ENCODE measurements at places on chromosomes 5 and 9. TPM values are rescaled to one million over a fixed set of nuclear protein-coding genes. Genes with fewer than 3 reads are reported as not detected.

FRMD3 gene
- total RNA-seq = 0.68 TPM

IFNA21 gene
- total RNA-seq = not detected

CYLC2 gene
- total RNA-seq = not detected

SLC6A19 gene
- total RNA-seq = not detected

TEK gene
- not detected for total RNA-seq

FAM153A gene
- total RNA-seq = 6.7 TPM

POU5F2 gene
- 0.49 TPM for total RNA-seq

ECM2 gene
- total RNA-seq = not detected

- no peak for DNase-seq
- H3K4me1 ChIP-seq = peaks cover 62% of the 10 kb centered on the region
- H3K36me3 ChIP-seq = peaks cover 8% of the 10 kb centered on the region
- H3K4me3 ChIP-seq = no peak overlapping the region
- no peaks in the 10 kb centered on the region for H3K27me3 ChIP-seq
Measured at GRCh38 chr5:151077419-151077818, 3.4 kb downstream of the TNIP1 start.

- no peaks in the 10 kb centered on the region for H3K27me3 ChIP-seq
- DNase-seq = no peak
- H3K36me3 ChIP-seq = no peaks in the 10 kb centered on the region
- H3K4me1 ChIP-seq = peaks cover 7% of the 10 kb centered on the region
Measured at GRCh38 chr9:5263351-5264218, 32.4 kb downstream of the INSL4 start.

- H3K4me3 ChIP-seq = no peak overlapping the region
- no peaks in the 10 kb centered on the region for H3K4me1 ChIP-seq
- no peak overlapping the region for H3K27ac ChIP-seq
- H3K36me3 ChIP-seq = no peaks in the 10 kb centered on the region
- no peak for DNase-seq
Measured at GRCh38 chr9:12604164-12604821, 88.9 kb upstream of the TYRP1 start.

DNA sequence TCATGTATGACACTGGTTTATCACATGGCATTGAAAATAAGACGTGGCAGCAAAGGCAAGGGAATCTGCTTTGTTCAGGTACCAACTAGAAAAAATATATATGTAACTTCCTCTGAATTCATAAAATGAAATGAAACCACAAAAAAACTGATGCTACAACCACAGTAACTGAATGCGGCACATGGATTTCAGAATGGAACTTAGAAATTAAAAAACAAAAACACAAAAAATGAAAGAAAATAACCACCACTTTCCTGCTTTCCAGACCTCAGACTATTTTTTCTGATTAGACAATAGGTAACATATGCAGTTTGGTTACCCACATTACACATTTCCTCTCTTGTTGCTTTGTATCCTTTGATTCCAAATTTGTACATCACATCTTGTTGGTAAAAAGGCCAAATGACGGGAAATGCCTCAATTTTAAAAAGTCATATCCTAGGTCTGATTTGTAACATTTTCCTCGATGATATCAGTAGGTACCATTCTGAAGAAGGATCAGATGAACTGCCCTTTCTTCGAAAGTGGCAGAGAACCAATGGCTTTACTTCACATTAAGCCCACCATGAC lies 18.1 kb upstream of the PDCL start:
- no peaks in the 10 kb centered on the region for H3K27me3 ChIP-seq
- H3K36me3 ChIP-seq = peaks cover 10% of the 10 kb centered on the region
- H3K4me3 ChIP-seq = no peak overlapping the region
- no peak overlapping the region for H3K27ac ChIP-seq
- H3K4me1 ChIP-seq = peaks cover 24% of the 10 kb centered on the region

DNA sequence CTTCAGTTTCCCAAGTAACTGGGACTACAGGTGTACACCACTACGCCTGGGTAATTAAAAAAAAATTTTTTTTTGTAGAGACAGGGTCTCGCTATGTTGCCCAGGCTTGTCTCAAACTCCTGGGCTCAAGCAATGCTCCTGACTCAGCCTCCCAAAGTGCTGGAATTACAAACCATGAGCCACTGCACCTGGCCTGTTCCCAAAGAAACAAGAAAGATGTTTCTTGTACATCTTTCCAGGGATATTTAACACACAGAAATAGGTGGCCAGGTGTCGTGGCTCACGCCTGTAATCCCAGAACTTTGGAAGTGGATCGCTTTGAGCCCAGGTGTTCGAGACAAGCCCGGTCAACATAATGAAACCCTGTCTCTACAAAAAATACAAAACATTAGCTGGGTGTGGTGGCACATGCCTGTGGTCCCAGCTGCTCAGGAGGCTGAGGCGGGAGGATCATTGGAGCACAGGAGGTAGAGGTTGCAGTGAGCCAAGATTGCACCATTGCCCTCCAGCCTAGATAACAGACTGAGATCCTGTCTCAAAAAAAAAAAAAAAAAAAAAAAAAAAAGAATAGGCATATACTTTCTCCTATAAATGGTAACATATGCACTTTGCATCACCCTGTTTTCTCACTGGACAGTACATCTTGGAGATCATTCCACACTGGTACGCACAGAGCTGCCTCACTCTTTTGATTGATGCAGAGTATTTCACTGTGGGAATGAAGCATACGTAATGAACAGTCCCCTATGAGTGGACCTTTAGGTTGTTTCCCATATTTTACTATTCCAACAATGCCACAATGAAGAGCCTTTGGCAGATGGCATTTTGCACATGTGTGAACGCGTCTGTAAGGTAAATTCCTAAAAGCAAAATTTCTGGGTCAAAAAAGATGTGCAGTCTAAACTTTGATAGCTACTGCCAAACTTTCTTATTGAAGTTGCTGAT lies 2.0 kb upstream of the GRHPR start:
- no peaks in the 10 kb centered on the region for H3K36me3 ChIP-seq
- no peak for DNase-seq
- peaks cover 21% of the 10 kb centered on the region for H3K4me1 ChIP-seq
- no peaks in the 10 kb centered on the region for H3K27me3 ChIP-seq
- H3K27ac ChIP-seq = no peak overlapping the region
- no peak overlapping the region for H3K4me3 ChIP-seq

- no peak overlapping the region for H3K4me3 ChIP-seq
- no peak for DNase-seq
- H3K36me3 ChIP-seq = no peaks in the 10 kb centered on the region
- H3K4me1 ChIP-seq = no peaks in the 10 kb centered on the region
- no peaks in the 10 kb centered on the region for H3K27me3 ChIP-seq
- H3K27ac ChIP-seq = no peak overlapping the region
Measured at GRCh38 chr5:31581498-31582099, 49.5 kb downstream of the C5orf22 start.

- no peak overlapping the region for H3K27ac ChIP-seq
- no peak overlapping the region for H3K4me3 ChIP-seq
- no peaks in the 10 kb centered on the region for H3K4me1 ChIP-seq
- no peaks in the 10 kb centered on the region for H3K27me3 ChIP-seq
- H3K36me3 ChIP-seq = no peaks in the 10 kb centered on the region
Measured at GRCh38 chr5:89282554-89283510, 399.8 kb upstream of the MEF2C start.

DNA sequence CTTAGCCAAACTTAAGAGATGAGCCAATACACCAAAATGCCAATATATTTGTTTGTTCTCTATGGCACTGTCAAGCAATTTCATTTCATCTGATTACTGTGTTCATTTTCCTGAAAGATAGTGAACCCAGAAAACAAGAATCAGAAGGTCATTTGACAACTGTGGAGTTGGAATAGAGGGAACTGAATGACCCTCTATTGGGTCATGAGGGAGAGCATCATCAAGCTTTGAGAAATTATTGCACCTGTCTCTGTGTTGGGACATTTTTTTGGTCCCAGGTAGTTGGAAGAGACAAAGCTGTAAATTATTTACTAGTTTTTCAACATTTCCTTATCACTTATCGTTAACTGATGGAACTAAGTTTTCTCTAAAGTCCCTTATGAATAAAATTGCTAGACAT lies 129.4 kb downstream of the GHR start:
- H3K36me3 ChIP-seq = no peaks in the 10 kb centered on the region
- no peak overlapping the region for H3K4me3 ChIP-seq
- H3K4me1 ChIP-seq = no peaks in the 10 kb centered on the region
- H3K27ac ChIP-seq = no peak overlapping the region

- no peaks in the 10 kb centered on the region for H3K27me3 ChIP-seq
- no peak overlapping the region for H3K4me3 ChIP-seq
- no peaks in the 10 kb centered on the region for H3K36me3 ChIP-seq
- H3K27ac ChIP-seq = no peak overlapping the region
Measured at GRCh38 chr5:146199176-146199815, 4.1 kb upstream of the RBM27 start.

- H3K4me1 ChIP-seq = no peaks in the 10 kb centered on the region
- no peak overlapping the region for H3K27ac ChIP-seq
- H3K27me3 ChIP-seq = no peaks in the 10 kb centered on the region
- H3K4me3 ChIP-seq = no peak overlapping the region
- H3K36me3 ChIP-seq = no peaks in the 10 kb centered on the region
Measured at GRCh38 chr5:98414938-98415337, 358.5 kb upstream of the RGMB start.

Measured in CD8-positive, alpha-beta memory T cell (primary cell).